Activated CD8-positive, alpha-beta T cell treated with anti-CD3 and anti-CD28 coated beads, Interleukin-2, amount 10 ng/mL, durations not matched to agents 7 days and 5 days (primary cell): ENCODE measurements at places on chromosomes 7 and 10. TPM values are rescaled to one million over a fixed set of nuclear protein-coding genes. Genes with fewer than 3 reads are reported as not detected.
A peak's percentile ranks its signal among the peaks of the same experiment; 100 is the strongest.

The SPDYE9 gene
- not detected for total RNA-seq

The BTBD16 gene
- total RNA-seq: not detected

The TRIL gene
- total RNA-seq: not detected

The LRIT1 gene
- total RNA-seq: not detected

The NKX1-2 gene
- not detected for total RNA-seq

The GRM3 gene
- not detected for total RNA-seq

The ELN gene
- not detected for total RNA-seq

The ADRA2A gene
- total RNA-seq: not detected

The SPAM1 gene
- not detected for total RNA-seq

The ANKRD2 gene
- 0.26 TPM for total RNA-seq

The UCN3 gene
- not detected for total RNA-seq

DNA sequence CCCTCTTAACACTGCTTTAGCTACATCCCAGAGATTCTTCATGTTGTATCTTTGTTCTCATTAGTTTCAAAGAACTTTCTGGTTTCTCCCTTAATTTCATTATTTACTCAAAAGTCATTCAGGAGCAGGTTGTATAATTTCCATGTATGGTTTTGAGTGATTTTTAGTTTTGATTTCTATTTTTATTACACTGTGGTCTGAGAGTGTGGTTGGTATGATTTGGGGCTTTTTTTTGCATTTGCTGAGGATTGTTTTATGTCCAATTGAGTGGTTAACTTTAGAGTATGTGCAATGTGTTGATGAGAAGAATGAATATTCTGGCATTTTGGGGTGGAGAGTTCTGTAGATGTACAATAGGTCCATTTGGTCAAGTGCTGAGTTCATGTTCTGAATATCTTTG, 37.9 kb upstream of the CAPZA2 start:
- H3K36me3 ChIP-seq: no peaks in the 10 kb centered on the region
- H3K4me1 ChIP-seq: peaks cover 6% of the 10 kb centered on the region
- no peak for DNase-seq
- no peak overlapping the region for H3K4me3 ChIP-seq
- H3K27ac ChIP-seq: no peak overlapping the region

- H3K27me3 ChIP-seq: peaks cover 13% of the 10 kb centered on the region
- no peak overlapping the region for H3K4me3 ChIP-seq
- H3K36me3 ChIP-seq: no peaks in the 10 kb centered on the region
- no peak overlapping the region for H3K27ac ChIP-seq
- DNase-seq: no peak
Measured at GRCh38 chr10:96266118-96266770, 5.1 kb downstream of the BLNK start.

DNA sequence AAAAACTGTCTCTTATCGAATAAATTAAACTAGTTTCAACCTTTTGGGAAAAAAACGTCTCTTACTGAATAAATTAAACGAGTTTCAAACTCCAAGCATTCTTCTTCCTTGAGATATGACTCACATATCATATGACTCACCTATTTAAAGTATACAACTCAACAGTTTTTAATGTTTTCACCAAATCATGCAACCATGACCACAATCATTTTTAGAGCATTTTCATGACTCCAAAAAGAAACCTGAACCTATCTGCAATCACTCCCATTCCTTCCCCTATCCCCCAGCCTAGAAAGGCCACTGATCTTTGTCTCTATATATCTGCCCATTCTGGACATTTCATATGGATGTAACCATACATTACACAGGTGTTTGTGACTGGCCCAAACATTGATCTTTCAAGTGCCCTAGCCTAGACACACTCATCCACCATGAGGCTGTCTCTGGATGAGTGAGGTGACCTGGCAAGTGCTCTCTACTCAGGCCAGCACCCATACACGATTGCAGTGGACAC, 115.3 kb downstream of the PIP4K2A start:
- no peak for DNase-seq
- peaks cover 70% of the 10 kb centered on the region for H3K36me3 ChIP-seq
- no peaks in the 10 kb centered on the region for H3K27me3 ChIP-seq
- no peak overlapping the region for H3K4me3 ChIP-seq

DNA sequence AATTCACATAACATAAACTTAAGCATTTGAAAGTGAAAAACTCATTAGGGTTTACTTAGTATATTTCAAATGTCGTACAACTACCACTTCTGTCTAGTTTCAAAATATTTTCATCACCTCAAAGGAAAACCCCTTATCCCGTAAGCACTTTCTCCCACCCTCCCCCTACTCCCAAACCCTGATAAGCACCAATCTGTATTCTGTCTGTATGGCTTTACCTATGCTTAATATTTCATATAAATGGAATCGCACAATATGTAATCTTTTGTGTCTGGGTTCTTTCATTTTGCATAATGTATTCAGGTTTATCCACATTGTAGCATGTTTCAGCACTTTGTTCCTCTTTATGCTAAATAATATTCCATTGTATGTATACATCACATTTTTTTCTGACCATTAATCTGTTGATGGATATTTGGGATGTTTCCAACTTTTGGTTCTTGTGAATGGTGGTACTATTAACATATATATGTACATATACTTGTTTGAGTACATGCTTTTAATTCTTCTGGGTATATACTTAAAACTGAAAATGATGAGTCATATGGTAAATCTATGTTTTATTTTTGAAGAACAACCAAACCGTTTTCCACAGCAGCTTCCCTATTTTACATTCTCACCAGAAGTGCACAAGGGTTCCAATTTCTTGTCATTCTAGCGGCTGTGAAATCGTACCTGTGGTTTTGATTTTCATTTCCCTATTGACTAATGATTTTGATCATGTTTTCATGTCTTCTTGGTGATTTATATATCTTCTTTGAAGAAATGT, 6.2 kb upstream of the STARD3NL start:
- H3K4me3 ChIP-seq: no peak overlapping the region
- DNase-seq: no peak
- H3K36me3 ChIP-seq: no peaks in the 10 kb centered on the region

- H3K27me3 ChIP-seq: peaks cover 3% of the 10 kb centered on the region
- peak; percentile 16 for DNase-seq
- H3K27ac ChIP-seq: no peak overlapping the region
- H3K36me3 ChIP-seq: no peaks in the 10 kb centered on the region
- no peaks in the 10 kb centered on the region for H3K4me1 ChIP-seq
Measured at GRCh38 chr7:139897422-139898090, 68.5 kb downstream of the TBXAS1 start.

- no peaks in the 10 kb centered on the region for H3K36me3 ChIP-seq
- no peak overlapping the region for H3K4me3 ChIP-seq
- peaks cover 33% of the 10 kb centered on the region for H3K27me3 ChIP-seq
Measured at GRCh38 chr10:133325440-133326222, 11.1 kb downstream of the CALY start.

- H3K27ac ChIP-seq: no peak overlapping the region
- H3K27me3 ChIP-seq: peaks cover 4% of the 10 kb centered on the region
- DNase-seq: no peak
- H3K4me3 ChIP-seq: no peak overlapping the region
Measured at GRCh38 chr10:22803261-22803885, 89.0 kb upstream of the PIP4K2A start.

DNA sequence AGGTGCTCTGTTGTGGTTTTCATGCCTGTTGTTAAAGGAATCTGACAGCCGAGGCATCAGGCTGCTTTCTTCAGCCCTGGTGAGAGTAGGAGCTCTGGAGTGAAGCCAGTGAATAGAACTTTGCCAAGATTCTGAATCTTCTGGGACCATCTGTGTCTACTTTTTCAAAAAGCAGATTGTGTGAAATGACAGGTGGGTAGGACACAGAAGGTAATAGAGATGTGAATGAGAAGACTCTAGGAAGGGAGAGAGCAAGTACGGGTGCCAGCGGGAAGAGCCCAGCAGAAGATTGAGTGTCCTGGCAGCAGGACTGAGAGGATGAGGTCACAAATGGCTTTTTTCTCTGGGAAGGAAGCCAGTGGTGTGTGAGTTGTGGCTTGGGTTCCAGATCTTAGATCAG, 429.2 kb downstream of the SDK1 start:
- H3K4me1 ChIP-seq: no peaks in the 10 kb centered on the region
- no peaks in the 10 kb centered on the region for H3K27me3 ChIP-seq
- no peak overlapping the region for H3K27ac ChIP-seq
- DNase-seq: no peak

DNA sequence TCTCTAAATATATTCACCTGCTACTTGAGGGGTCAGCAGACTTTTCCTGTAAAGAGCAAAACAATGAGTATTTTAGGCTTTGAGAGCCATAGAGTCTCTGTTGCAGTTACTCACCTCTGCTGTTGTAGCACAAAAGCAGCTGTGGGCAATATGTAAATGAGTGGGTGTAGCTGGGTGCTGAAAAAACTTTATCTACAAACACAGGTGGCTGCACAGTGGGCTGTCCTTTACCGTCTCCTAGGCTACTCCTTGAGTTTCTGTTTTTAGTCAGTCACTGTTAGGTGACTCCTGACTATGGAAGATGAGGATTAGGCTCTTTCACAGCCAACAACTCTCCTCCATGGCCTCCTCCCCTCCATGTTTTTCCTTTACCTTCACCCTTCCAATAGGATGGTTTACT, 286.1 kb upstream of the C7orf33 start:
- no peaks in the 10 kb centered on the region for H3K36me3 ChIP-seq
- H3K4me3 ChIP-seq: no peak overlapping the region
- H3K27me3 ChIP-seq: no peaks in the 10 kb centered on the region
- H3K27ac ChIP-seq: no peak overlapping the region
- no peak for DNase-seq

- peaks cover 73% of the 10 kb centered on the region for H3K4me1 ChIP-seq
- peaks cover 5% of the 10 kb centered on the region for H3K27me3 ChIP-seq
- DNase-seq: peak; percentile 53
- no peaks in the 10 kb centered on the region for H3K36me3 ChIP-seq
Measured at GRCh38 chr7:155998328-155998691, 186.0 kb upstream of the SHH start.

DNA sequence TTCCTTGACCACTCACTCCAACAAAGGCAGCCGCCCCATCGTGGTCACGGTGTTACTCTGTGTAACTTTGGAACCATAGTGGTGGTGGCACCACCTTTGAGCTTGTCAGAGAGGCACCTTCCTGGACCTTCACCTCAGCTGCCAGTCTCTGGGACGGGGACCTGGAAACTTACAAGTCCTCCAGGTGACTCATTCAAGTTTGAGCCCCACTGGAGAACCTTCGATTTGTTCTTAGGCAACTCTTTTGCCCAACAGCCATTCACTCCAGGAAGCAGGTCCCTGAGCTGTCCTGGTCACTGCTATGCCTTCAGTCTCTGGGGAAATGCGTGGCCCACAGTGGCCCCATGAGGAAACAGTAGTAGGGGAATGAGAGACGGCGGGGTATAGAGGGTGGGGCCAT, 17.2 kb downstream of the STX1A start:
- no peak overlapping the region for H3K4me3 ChIP-seq
- H3K36me3 ChIP-seq: peaks cover 24% of the 10 kb centered on the region
- no peaks in the 10 kb centered on the region for H3K4me1 ChIP-seq

- no peaks in the 10 kb centered on the region for H3K36me3 ChIP-seq
- H3K27me3 ChIP-seq: peaks cover 5% of the 10 kb centered on the region
- DNase-seq: no peak
- H3K4me3 ChIP-seq: no peak overlapping the region
- H3K27ac ChIP-seq: no peak overlapping the region
Measured at GRCh38 chr10:1624240-1624639, 113.1 kb downstream of the ADARB2 start.

GRCh38 chr7:155683098-155683497, 38.6 kb downstream of the RBM33 start:
- H3K36me3 ChIP-seq: peaks cover 70% of the 10 kb centered on the region
- H3K27me3 ChIP-seq: no peaks in the 10 kb centered on the region
- no peak for DNase-seq
- H3K4me1 ChIP-seq: peaks cover 30% of the 10 kb centered on the region
- no peak overlapping the region for H3K4me3 ChIP-seq

- no peaks in the 10 kb centered on the region for H3K4me1 ChIP-seq
- no peak for DNase-seq
- no peaks in the 10 kb centered on the region for H3K36me3 ChIP-seq
- H3K27me3 ChIP-seq: peaks cover 2% of the 10 kb centered on the region
- no peak overlapping the region for H3K4me3 ChIP-seq
Measured at GRCh38 chr10:28850784-28851183, 173.5 kb downstream of the BAMBI start.

DNA sequence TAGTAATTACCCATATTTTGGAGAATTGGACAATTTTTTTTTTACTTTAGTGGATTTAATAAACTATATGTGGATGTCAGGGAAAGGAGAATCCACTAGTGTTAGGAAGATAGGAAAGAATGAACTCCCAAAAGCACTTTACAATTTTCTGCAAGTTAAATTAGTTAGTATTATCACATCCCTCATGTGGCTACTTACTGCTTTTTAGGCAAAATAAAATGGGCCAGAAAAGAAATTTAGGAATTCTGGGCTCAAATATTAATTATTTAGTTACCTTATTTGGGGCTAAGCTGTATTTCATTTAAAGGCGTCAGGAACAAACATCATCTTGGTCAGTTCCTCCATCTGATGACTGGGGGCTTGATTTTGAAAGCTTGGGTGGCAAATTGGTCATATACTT, 4.8 kb upstream of the CUX1 start:
- H3K36me3 ChIP-seq: peaks cover under 1% of the 10 kb centered on the region
- H3K4me3 ChIP-seq: no peak overlapping the region
- H3K27me3 ChIP-seq: peaks cover 6% of the 10 kb centered on the region
- no peak for DNase-seq
- H3K4me1 ChIP-seq: peaks cover 13% of the 10 kb centered on the region

GRCh38 chr7:99504281-99504602, 220 bp upstream of the ZKSCAN5 start:
- H3K36me3 ChIP-seq: peaks cover 39% of the 10 kb centered on the region
- no peak for DNase-seq
- no peaks in the 10 kb centered on the region for H3K27me3 ChIP-seq
- peak overlapping the region; percentile 85 for H3K4me3 ChIP-seq
- H3K4me1 ChIP-seq: peaks cover 30% of the 10 kb centered on the region
- H3K27ac ChIP-seq: peak overlapping the region; percentile 95

DNA sequence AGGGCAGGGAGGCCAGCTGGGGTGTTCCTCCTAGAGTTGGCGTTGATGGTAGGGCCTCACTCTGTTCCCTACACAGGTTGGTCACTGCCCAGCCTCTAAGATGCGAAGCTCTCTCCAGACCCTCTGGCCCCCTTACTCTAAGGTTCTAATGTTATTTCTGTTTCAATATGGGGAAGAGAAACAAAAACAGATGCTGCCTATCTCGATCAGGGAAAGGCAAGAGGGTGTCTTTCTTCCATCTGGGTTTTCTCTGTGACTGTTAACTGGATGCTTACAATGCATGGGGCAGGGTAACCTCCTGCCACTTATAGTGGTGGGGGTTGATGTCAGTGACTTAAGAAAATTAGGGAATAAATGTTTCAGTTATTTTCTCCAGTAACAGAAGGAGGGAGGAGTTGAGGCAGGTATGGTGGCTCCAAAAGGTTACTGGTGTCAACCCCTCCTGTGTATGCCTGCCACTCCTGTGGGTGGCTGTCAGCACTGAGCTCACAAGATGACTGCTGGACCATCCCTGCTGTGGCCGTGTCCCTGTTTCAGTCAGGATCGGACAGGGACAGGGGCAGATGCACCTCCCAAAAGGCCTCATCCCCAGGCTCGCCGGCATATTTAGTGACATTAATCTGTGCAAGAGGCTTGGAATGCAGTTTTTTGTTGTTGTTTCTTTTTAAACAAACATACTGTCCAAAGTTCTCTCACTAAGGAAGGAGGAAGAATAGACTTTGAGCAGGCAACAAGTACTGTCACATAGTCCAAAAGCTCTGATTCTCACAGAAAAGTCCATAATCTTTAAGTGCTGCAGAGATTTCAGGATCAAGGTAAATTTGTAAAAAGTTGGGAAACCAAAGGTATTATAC, 39.6 kb upstream of the SYPL1 start:
- no peak for DNase-seq
- peaks cover 16% of the 10 kb centered on the region for H3K4me1 ChIP-seq
- peaks cover 19% of the 10 kb centered on the region for H3K27me3 ChIP-seq
- H3K4me3 ChIP-seq: no peak overlapping the region
- H3K36me3 ChIP-seq: no peaks in the 10 kb centered on the region

GRCh38 chr10:66746711-66747110, 179.1 kb upstream of the LRRTM3 start:
- H3K27me3 ChIP-seq: no peaks in the 10 kb centered on the region
- H3K36me3 ChIP-seq: no peaks in the 10 kb centered on the region
- no peak overlapping the region for H3K4me3 ChIP-seq
- DNase-seq: no peak
- no peaks in the 10 kb centered on the region for H3K4me1 ChIP-seq
